Fibroblast of the aortic adventitia (primary cell): ENCODE measurements at places on chromosomes 1 and 21.

- DNase-seq = no peak
These were observed 109.4 kb downstream of the UCHL5 start for GRCh38 chr1:192949783-192950182.

DNA sequence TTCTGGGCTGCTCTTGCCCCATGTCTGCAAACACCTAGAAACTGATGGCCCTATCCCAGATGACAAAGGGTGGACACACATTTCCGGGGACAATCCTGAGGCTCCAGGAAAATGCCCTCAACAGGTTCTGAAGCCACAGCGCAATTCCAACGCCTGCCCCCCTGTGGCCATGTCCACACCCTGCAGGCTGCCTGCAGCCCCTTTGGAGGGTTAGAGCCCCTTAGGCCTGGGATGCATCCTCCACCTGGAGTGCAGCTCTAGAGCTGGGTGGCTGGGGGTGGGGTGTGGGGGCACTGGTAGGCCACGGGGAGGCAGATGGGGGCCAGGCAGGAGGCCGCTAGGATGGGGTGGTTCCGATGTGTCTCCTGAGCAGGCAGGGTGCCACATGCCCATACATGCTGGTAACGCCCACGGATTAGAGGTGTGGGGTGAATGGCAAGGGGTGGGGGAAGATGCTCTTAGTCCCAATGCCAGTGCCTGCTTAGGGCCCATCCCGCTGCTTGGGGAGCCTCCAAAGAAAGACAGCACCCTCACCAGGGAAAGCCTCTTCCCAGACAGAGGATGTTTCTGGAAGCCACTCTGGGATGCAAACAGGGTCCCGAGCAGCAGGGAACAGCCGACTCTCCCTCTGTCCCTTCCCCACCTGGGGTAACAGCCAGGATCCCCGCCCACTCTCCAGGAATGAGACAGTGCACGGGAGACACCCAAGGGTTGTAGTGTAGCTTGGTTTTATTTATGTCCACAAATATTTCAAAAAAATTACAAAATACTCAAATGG is 34.0 kb downstream of the SLC45A1 start:
- DNase-seq = no peak

GRCh38 chr1:159468321-159468720 is 28.8 kb downstream of the OR10J1 start:
- DNase-seq = no peak

DNA sequence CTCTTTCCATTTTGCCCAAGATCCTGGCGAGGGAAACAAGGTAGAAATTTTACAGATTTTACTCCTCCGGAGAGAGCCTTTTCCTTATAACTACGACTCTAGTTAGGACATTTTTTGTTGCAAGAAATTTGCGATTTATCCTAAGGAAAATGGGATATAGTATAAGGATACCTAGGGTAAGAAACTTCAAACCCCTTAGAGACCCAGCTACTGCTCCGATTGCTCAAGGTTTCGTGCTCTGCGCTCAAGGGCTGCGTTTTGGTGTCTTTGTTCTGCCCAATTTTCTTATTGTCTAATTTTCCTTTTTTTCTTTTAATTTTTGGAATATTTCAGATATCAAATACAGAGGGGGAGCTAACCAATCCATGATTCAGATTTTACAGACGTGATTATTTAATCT is 1.5 kb downstream of the TTC3 start:
- no peak for DNase-seq

GRCh38 chr1:156740741-156741480 is at the start of gene MRPL24:
Gene MRPL24, minus strand, starts transcription at chr1:156741088. Its CDS starts 2,384 bp downstream, at chr1:156738704.
- peak; percentile 99 for DNase-seq

- no peak for DNase-seq
These were observed 58.8 kb upstream of the MAP1LC3C start for GRCh38 chr1:242057745-242058115.

- DNase-seq = no peak
These were observed 34.4 kb upstream of the NRDC start for GRCh38 chr1:51912881-51913280.

- no peak for DNase-seq
These were observed 11.5 kb downstream of the ASAP3 start for GRCh38 chr1:23472351-23473036.

- DNase-seq = no peak
These were observed 475.1 kb upstream of the VAMP3 start for GRCh38 chr1:7295946-7296345.

- no peak for DNase-seq
These were observed 59.4 kb downstream of the NRIP1 start for GRCh38 chr21:15005391-15005790.
